M059J (cell line): ENCODE measurements at places on chromosomes 16 and 17. TPM values are rescaled to one million over a fixed set of nuclear protein-coding genes. Genes with fewer than 3 reads are reported as not detected.

GRCh38 chr17:63714550-63715277 lies 14.8 kb upstream of the LIMD2 start:
- peak; percentile 37 for DNase-seq

The KCNH6 gene
- not detected in 2 replicates for total RNA-seq

- DNase-seq: no peak
Measured at GRCh38 chr16:68710211-68710610, 26.9 kb upstream of the CDH1 start.

The SLC2A4 gene
- total RNA-seq: 0.44 TPM in 1 of 2 replicates, not detected in the other

DNA sequence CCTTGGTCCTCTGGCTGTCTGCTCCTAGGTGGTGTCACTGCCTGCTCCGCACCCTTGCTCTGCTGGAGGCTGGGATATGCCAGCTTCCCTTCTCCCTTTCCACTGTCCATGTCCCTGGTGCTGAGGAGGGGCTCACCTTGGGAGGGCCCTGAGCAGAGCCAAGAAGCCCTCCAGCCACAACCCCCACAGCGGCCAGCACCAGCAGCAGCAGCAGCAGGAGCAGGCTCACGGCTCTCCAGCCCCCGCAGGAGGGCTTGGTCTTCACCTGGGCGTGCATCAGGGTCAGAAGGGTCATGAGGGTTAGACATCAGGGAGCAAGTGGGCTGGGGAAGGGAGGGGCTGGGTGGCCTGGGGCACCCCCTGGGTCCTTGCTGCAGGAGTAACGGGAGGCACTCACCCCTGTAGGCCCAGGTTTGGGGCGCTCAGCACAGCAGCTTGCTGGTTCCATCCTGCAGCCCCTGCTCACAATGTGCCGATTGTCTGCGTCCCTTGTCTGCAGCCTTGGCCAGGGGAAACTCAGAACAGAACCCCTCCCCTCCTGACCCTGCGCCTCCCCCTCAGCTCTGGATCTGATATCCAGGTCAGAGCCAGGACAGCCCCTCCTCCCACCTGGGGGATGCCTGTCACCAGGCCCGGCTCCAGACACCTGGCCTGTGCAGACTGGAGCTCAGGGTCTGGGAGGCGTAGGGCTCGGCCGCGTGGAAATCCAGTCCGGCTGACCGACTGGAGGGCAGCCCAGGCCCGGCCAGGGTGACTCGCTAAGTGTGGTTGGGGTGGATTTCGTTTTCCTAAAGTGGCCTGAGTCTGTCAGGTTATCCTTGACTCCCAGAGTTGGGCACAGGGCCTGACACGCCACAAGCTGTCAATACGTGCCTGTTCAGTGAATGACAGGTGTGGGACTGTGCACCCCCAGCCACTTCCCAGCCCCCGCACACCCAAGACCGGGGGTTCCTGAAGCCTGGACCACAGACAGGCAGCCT lies at the start of gene BRICD5:
BRICD5 (minus strand) TSS at position 478 of the 980 bp plus-strand sequence; CDS start at position 448, 30 bp downstream.
- DNase-seq: peak; percentile 61

The TMC7 gene
- 0.20 and 0.71 TPM in 2 replicates for total RNA-seq

DNA sequence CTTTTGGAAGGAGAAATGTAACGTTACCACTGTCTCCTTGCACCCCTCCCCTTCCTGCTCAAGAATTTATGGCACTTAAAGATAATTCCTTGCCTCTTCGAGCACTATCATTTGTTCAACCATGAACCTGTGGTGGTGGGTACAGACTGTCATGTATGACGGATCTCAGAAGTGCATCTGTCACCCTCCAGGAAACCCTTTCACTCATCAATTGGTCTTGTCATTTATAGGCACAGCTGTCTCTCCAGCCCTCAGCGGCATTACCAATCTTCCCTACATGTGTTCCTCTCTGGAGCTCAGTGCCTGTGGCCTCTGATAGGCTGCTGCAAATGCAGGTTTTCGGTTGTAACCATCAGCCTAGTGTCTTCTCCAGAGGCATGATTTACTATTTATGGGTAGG lies 15.0 kb downstream of the CNTNAP4 start:
- DNase-seq: no peak
